Kidney (tissue), 22 donors: ENCODE measurements at places on chromosomes 13 and 19. TPM values are rescaled to one million over a fixed set of nuclear protein-coding genes. Genes with fewer than 3 reads are reported as not detected.
A peak's percentile ranks its signal among the peaks of the same experiment; 100 is the strongest.

DNA sequence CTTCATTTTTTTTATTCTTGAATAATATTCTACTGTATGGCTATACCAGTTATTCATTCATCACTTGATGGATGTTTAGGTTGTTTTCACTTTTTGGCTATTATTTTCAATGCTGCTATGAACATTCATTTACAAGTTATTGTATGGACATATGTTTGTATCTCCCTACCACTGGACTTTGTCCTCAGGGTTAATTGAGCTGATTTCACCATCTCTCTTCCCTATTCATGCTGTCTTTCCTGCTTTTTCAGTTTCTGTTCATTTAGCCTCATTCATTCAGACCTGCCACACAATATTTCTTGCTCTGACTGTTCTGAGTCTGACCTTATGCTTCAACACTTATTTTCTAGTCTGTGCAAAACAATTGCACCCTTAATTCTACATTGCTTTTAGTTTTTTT, 12.3 kb upstream of the C1QTNF9B start:
- no peak for DNase-seq

WDR87 gene
- total RNA-seq = not detected

GRCh38 chr19:7450243-7451223, 38.3 kb downstream of the PEX11G start:
- no peak for DNase-seq

GRCh38 chr13:113837560-113838355, 26.1 kb downstream of the GAS6 start:
- no peak for DNase-seq

C19orf44 gene
- 8.6 TPM for total RNA-seq

NFIX gene
- total RNA-seq = 65.0 TPM

- DNase-seq = no peak
These were observed 25.4 kb downstream of the COMMD6 start for GRCh38 chr13:75512253-75512652.

- no peak for DNase-seq
These were observed 66.1 kb upstream of the ABCC4 start for GRCh38 chr13:95367309-95367843.

DNA sequence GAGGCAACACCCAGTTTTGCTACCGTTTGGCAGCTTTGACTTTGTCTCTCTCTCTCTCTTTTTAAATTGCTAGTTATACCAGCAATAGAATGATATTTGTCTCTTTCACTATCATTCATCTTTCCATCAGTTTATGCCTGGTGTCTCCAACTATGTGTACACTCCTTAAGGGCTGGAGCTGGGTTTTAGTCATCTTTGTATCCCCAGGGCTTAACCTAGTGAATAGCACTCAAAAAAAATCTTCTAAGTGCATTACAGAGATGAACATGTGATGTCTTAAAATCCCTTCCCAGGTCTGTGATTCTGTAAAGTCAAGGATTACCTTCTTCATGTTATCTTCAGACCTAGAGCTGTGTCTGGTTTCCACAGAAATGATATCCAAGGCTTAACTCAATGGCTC, 7.8 kb upstream of the UBL3 start:
- no peak for DNase-seq

DNA sequence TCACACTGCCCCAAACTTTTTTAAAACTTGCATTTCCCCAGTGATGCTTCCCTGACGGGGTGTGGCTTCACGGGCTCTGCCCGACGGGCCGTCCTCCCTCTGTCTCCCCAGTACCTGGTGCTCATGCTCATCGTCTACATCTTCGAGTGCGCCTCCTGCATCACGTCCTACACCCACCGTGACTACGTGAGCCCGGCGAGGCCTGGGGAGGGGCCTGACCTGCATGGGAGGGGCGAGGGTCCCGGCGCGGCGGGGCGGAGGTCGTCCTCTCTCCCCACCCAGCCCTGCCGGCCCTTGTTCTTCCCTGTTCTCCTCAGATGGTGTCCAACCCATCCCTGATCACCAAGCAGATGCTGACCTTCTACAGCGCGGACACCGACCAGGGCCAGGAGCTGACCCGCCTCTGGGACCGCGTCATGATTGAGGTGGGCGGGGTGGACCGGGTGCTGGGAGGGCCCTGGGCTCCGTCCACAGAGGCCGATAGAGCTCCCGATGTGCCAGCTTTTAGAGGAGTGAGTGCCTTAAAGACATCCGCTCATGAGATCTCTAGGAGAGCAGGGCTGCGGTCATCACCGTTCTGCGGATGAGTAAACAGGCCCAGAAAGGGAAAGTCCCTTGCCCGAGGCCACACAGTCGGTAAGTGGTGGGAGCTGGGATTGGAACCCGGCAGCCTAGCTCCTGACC, 6.9 kb downstream of the UPK1A start:
- no peak for DNase-seq

DNA sequence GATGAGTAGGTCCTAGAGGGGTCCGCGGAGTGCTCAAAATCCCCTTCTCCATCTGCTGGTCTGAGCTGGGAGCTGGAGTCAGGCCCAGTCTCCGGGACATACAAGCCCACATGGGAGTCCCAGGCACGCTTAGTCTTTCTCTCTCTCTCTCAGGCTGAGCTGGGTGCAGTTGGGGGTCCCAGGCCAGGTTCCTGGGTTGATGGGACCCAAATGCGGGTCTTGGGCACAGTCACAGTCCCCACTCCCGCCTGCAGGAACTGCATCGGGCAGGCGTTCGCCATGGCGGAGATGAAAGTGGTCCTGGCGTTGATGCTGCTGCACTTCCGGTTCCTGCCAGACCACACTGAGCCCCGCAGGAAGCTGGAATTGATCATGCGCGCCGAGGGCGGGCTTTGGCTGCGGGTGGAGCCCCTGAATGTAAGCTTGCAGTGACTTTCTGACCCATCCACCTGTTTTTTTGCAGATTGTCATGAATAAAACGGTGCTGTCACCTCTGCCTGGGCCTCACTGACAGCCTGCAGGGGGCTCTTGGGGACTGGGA, 23.8 kb downstream of the CYP4F12 start:
- DNase-seq = no peak

GRCh38 chr13:89852570-89852969, 1494.9 kb upstream of the MIR17HG start:
- DNase-seq = no peak

CEACAM18 gene
- not detected for total RNA-seq

GRCh38 chr13:59442944-59443486, 720.7 kb downstream of the DIAPH3 start:
- DNase-seq = no peak

DNA sequence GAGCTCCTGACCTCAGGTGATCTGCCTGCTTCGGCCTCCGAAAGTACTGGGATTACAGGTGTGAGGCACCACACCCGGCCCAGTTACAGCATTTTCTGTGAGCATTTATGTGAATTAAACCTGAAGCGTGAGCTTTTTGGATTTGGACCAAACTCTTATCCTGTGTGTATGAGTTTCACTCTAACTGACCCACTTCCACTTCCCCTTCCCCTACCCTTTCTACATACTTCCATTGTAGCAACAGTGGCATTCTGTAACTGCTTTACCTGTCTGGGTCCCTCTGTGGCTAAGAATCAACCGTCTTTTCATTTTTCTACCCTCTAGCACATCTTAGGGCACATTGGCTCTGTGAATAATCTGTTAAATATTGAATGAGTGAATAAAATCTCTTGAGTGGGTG, 16.2 kb downstream of the FRY start:
- DNase-seq = no peak

- no peak for DNase-seq
These were observed 316.2 kb upstream of the KLHL1 start for GRCh38 chr13:70424428-70424827.

DNA sequence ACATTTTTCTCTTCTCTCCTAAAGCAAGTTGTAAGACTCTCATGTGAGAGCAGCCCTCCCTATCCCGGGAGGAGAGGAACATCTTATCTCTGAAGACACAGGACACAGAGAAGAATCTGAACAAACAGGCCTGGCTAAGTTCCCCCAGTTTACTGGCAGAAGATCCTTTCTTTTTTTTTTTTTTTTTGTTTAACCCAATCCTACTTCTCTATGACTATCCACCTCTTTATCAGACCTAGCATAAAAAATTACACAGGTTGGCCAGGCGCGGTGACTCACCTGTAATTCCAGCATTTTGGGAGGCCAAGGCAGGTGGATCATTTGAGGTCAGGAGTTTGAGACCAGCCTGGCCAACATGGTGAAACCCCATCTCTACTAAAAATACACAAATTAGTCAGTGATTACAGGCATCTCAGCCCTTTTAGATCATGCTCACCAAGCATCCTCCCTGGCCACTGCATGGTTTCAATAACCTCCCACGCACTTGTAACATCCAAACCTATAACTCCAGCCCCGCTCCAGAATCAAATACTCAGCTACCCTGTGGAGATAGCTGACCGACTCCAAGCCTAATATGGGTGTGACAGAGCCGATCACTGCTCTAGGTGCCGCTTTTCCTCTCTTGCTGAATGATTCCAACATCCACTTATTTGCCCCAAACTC, 27.3 kb upstream of the MUC16 start:
- DNase-seq = no peak

GRCh38 chr19:31500197-31500830, 151.1 kb upstream of the TSHZ3 start:
- no peak for DNase-seq

DNA sequence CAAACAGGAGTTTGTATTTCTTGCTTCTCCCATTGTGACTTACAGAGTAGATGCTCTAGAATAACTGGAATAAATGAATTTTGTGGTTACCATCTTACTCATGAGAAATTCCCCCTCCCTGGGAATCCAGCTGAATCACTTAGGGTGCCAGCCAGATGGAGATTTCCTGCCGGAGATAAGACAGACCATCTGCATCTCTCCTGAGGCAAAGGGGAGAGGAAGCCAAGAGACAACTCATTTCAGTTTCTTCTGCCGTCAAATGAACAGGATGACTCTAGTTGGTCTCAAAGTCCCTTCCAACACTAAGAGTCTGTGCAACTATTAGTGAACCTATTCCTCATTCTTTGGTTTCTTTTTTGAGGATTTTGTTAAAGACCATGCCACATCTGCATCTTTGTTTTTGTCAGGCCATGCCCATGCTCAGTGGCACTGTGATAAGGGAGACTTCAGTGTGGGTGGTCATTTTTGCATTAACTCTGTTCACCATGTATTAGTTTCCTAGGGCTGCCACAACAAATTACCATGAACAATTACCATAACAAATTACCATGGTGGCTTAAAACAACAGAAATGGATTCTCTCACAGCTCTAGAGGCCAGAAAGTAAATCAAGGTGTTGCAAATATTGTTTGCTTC, 112.8 kb downstream of the NDFIP2 start:
- no peak for DNase-seq

- DNase-seq = peak; percentile 74
These were observed 18.1 kb downstream of the DHRS12 start for GRCh38 chr13:51785712-51786424.

DHDH gene
- 0.60 TPM for total RNA-seq

GRCh38 chr13:85512421-85512820, 286.8 kb downstream of the SLITRK6 start:
- DNase-seq = no peak
